Ureter (tissue), 1 donor: ENCODE measurements at places on chromosomes 7 and 10. TPM values are rescaled to one million over a fixed set of nuclear protein-coding genes. Genes with fewer than 3 reads are reported as not detected.

ASAH2 gene
- total RNA-seq = 11.3 TPM

RHOBTB1 gene
- 10.9 TPM for total RNA-seq

PLAC9 gene
- total RNA-seq = 44.2 TPM

IGF2BP3 gene
- total RNA-seq = 0.78 TPM

DMBT1 gene
- 1.5 TPM for total RNA-seq

TRIM74 gene
- 2.1 TPM for total RNA-seq

GRCh38 chr7:105853931-105854419, 22.4 kb downstream of the ATXN7L1 start:
- no peak for DNase-seq

GRCh38 chr10:3554121-3554522, 230.9 kb downstream of the KLF6 start:
- DNase-seq = no peak

- no peak for DNase-seq
Measured at GRCh38 chr10:96797485-96797884, 34.6 kb upstream of the LCOR start.

DNA sequence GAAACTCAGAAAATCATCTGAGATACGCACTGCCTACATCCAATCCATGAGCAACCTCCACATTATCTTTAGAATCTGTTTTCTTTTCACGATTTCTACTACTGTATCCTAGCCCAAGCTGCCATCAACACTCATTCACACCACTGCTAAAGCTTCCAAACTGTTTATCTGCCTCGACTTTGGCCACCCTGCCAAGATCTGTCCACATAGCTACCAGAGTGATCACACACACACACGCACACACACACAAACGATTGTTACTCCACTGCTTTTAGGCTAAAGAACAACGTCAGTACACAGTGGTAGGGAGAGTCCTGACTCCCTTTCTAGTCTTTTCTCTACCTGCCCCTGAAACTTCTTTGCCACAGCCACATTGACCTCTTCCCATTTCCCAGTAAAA, 142.0 kb downstream of the CCDC71L start:
- no peak for DNase-seq

- DNase-seq = no peak
Measured at GRCh38 chr7:118259115-118259514, 34.6 kb downstream of the ANKRD7 start.

GRCh38 chr7:2631946-2632732, at the start of gene TTYH3:
Gene TTYH3 (plus strand): TSS chr7:2631986. CDS start chr7:2632156, 170 bp downstream.
- peak; percentile 66 for DNase-seq
